Heart left ventricle (tissue), 16 donors: ENCODE measurements at places on chromosomes 2 and 18. TPM values are rescaled to one million over a fixed set of nuclear protein-coding genes. Genes with fewer than 3 reads are reported as not detected.

The EIF2B4 gene
- total RNA-seq, result 28.5 TPM

The MROH2A gene
- total RNA-seq, result not detected

The DSC1 gene
- 6.8 TPM for total RNA-seq

The NEU2 gene
- not detected for total RNA-seq

The SERPINB13 gene
- not detected for total RNA-seq

The CRYGA gene
- not detected for total RNA-seq

The REG3A gene
- not detected for total RNA-seq

The CNPPD1 gene
- 54.1 TPM for total RNA-seq

The POTEJ gene
- not detected for total RNA-seq

The RNU2-63P gene
- total RNA-seq, result not detected

The SERPINB3 gene
- total RNA-seq, result not detected

GRCh38 chr2:163703386-163703785 is 32.4 kb downstream of the FIGN start:
- no peak for DNase-seq
- H3K4me3 ChIP-seq, result no peak overlapping the region
- H3K4me1 ChIP-seq, result peaks cover 3% of the 10 kb centered on the region
- no peaks in the 10 kb centered on the region for H3K27me3 ChIP-seq
- no peak overlapping the region for H3K27ac ChIP-seq
- H3K36me3 ChIP-seq, result no peaks in the 10 kb centered on the region

- H3K4me1 ChIP-seq, result no peaks in the 10 kb centered on the region
- no peak for DNase-seq
- H3K27me3 ChIP-seq, result no peaks in the 10 kb centered on the region
- no peak overlapping the region for H3K27ac ChIP-seq
- H3K36me3 ChIP-seq, result no peaks in the 10 kb centered on the region
- H3K4me3 ChIP-seq, result no peak overlapping the region
These were observed 361.3 kb downstream of the SS18 start for GRCh38 chr18:25729072-25729471.

- DNase-seq, result no peak
- peaks cover 11% of the 10 kb centered on the region for H3K36me3 ChIP-seq
- H3K4me1 ChIP-seq, result peaks cover 17% of the 10 kb centered on the region
- no peaks in the 10 kb centered on the region for H3K27me3 ChIP-seq
These were observed 38.2 kb downstream of the KCMF1 start for GRCh38 chr2:85009019-85009618.

DNA sequence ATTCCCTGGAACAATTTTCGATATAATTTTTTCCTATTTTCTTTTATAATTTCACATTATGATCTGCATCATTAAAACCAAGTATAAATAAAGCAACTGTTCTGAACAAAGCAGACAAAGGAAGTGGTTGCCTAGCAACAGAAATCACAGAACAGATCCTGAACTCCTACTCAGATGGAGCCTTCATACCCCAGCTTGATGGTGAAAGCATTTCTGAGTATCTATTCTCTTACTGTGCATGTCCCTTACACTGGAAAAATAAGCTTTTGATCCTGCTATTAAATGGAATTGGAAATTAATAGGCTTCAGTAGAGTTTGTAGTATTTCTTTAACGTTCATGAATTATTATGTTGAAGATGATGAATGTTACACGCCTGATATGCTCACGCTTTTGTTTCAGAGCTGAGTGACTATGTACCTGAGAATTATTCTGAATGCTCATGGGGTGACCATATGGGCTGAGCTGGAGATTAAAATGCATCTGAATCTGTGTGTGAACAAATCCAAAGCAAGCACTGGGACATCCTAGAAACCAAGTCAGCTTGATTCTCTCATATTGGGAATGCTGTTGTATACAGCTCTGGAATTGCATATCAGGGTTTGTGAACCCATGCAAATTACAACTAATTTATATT is 254.0 kb downstream of the KCNJ3 start:
- no peaks in the 10 kb centered on the region for H3K36me3 ChIP-seq
- H3K27ac ChIP-seq, result no peak overlapping the region
- no peak overlapping the region for H3K4me3 ChIP-seq
- H3K4me1 ChIP-seq, result no peaks in the 10 kb centered on the region
- no peaks in the 10 kb centered on the region for H3K27me3 ChIP-seq

DNA sequence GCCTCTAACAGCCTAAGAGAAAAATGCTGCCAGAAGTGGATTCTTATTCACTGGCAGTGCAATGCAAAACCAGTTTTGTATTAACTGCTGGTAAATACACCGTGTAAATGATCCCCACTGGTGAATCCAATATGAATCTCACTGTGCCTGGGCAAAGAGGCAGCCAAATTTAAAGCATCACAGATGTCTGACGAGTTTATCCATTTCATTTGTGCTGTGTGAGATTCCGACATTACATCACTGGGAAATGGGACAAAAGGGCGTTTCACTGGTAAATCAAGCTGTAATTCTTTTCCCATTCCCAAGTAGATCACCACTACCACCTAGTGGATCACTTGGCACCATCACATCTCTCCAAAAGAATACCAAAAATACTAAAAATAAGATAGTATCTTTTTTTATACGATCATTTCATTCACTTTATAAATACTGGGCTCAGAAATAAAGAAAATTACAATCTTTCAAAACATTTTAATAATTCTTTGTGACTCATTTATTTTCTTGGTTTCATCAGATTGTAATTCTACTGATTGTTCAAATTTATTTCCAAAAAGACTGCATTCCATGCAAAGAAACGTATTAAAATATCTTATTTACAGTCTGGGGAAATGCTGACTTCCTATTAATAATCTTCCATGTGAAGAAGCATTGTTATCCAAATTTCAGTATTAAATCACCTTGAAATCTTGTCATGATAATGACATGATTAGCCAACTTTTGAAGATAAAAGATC is 125.6 kb downstream of the GRB14 start:
- no peaks in the 10 kb centered on the region for H3K4me1 ChIP-seq
- H3K27me3 ChIP-seq, result no peaks in the 10 kb centered on the region
- no peaks in the 10 kb centered on the region for H3K36me3 ChIP-seq
- H3K4me3 ChIP-seq, result no peak overlapping the region

DNA sequence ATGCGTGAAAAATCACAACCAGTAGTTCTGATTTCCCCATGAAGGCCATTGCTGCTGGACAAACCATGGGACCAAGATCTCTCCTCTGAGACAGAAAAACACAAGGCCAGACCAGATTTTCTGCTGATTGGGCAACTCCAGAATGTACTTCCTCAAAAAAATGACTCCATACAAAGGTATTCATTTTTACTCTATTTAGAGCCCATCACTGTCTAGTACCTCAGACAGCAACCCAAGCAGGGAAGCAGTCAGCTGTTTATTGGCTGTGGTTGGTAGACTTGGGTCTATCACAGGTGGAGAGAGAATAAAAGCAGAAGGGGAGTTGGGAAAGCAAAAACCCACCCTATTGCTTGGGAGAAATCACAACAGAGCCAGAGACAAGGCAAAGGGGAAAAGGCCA is 219.9 kb downstream of the PIK3C3 start:
- no peaks in the 10 kb centered on the region for H3K4me1 ChIP-seq
- H3K4me3 ChIP-seq, result no peak overlapping the region
- no peak for DNase-seq
- no peak overlapping the region for H3K27ac ChIP-seq
- no peaks in the 10 kb centered on the region for H3K36me3 ChIP-seq
- no peaks in the 10 kb centered on the region for H3K27me3 ChIP-seq

DNA sequence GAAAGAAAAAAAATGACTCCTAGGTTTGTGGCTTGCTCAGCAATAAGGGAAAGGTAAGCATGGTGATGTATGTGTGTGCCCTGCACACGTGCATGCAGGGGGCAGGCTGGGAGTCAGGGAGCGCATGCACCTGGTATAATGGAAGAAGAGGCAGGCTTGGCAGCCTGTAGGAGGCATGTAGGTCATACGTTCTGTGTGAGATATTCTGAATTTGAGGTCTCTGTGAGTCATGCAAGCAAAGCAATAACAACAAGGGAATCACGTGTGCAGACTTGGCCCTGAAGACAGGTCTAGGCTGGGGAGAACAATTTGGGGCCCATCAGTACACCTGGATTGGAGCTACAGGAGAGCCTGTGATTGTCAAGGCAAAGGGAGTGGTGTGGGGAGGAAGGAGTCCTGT is 94.5 kb upstream of the TTC39C start:
- DNase-seq, result no peak
- H3K27ac ChIP-seq, result no peak overlapping the region
- no peaks in the 10 kb centered on the region for H3K36me3 ChIP-seq

- DNase-seq, result no peak
- H3K4me1 ChIP-seq, result no peaks in the 10 kb centered on the region
- no peak overlapping the region for H3K27ac ChIP-seq
- no peaks in the 10 kb centered on the region for H3K27me3 ChIP-seq
These were observed 254.3 kb downstream of the BCL11A start for GRCh38 chr2:60299179-60299578.

- no peaks in the 10 kb centered on the region for H3K36me3 ChIP-seq
- no peak for DNase-seq
- no peaks in the 10 kb centered on the region for H3K27me3 ChIP-seq
- H3K4me3 ChIP-seq, result peak overlapping the region; percentile 3
These were observed 265.0 kb upstream of the TRIB2 start for GRCh38 chr2:12451726-12452125.

- no peak for DNase-seq
- H3K4me1 ChIP-seq, result no peaks in the 10 kb centered on the region
- no peaks in the 10 kb centered on the region for H3K36me3 ChIP-seq
- H3K27ac ChIP-seq, result no peak overlapping the region
These were observed 45.2 kb upstream of the MEIS1 start for GRCh38 chr2:66389651-66390131.

DNA sequence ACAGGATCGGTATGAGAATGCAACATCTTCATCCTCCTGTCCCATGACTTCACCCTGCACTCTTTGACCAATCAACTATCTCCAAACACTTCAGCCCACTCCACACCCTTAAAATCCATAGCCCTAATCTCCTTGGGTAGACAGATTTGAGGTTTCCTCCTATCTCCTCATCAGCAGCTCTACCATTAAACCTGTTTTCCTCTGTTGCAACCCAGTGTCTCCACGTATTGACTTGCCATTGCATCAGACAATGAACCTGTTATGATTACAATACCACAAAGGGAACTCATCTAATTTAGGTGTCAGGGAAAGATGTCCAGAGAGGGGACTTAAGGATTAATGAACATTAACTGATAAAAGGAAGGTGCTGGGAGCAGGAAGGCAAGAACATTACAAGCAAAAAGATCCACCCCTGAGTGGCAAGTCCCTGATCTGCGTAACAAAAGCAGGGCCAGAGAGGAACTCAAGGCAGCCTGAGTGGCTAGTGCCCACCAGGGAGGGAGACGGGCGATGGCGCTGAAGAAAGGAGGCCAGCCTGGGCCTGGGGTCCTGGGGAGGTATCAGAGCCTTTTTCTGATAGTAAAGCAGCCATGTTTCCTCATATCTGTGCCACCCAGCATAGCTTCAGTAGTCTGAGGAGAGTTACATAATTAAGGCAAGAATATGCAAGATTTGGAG is 44.6 kb downstream of the AKAIN1 start:
- H3K27me3 ChIP-seq, result no peaks in the 10 kb centered on the region
- H3K36me3 ChIP-seq, result no peaks in the 10 kb centered on the region
- H3K4me3 ChIP-seq, result no peak overlapping the region
- H3K27ac ChIP-seq, result no peak overlapping the region
- peaks cover 12% of the 10 kb centered on the region for H3K4me1 ChIP-seq
- no peak for DNase-seq

GRCh38 chr18:71324356-71324755 is 1035.5 kb downstream of the SOCS6 start:
- no peaks in the 10 kb centered on the region for H3K27me3 ChIP-seq
- H3K36me3 ChIP-seq, result no peaks in the 10 kb centered on the region
- H3K4me1 ChIP-seq, result no peaks in the 10 kb centered on the region

DNA sequence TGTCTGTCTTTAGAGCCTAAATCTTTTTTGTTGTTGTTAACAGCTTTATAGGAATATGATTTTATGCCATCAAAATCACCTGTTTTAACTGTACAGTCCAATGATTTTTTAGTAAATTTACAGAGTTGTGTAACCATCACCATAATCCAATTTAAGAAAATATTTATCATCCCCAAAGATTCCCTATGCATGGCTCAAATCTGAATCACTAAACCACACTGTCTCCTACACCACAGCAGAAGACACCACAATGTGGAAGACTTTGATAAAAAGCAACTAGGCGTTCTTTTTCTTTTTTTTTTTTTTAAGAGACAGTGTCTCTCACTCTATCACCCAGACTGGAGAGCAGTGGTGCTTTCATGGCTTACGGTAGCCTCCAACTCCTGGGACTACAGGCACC is 99.6 kb downstream of the TXNL1 start:
- H3K36me3 ChIP-seq, result no peaks in the 10 kb centered on the region
- no peak overlapping the region for H3K27ac ChIP-seq
- no peak overlapping the region for H3K4me3 ChIP-seq
- H3K27me3 ChIP-seq, result no peaks in the 10 kb centered on the region
- H3K4me1 ChIP-seq, result no peaks in the 10 kb centered on the region

DNA sequence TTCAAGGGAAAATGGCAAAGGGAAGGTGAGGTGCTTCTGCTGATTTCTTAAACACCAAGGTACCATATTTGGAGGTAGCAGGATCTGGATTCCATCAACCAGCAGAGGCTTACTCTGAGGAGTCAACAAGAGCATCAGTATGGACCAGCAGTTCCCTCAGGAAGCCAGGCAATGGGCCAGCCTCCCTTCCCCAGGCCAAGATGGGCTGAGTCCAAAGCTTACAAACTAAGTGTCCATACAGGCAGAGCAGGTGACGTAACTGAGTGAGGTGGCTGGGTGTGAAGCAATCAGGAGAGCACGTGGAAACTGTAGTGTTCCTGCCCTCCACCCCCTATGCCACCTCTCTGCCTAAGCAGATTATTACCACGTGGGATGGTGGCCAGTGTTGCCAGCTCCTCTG is 134.2 kb upstream of the HNRNPA3 start:
- no peak overlapping the region for H3K4me3 ChIP-seq
- DNase-seq, result no peak
- no peak overlapping the region for H3K27ac ChIP-seq
- H3K36me3 ChIP-seq, result no peaks in the 10 kb centered on the region
- H3K27me3 ChIP-seq, result no peaks in the 10 kb centered on the region

DNA sequence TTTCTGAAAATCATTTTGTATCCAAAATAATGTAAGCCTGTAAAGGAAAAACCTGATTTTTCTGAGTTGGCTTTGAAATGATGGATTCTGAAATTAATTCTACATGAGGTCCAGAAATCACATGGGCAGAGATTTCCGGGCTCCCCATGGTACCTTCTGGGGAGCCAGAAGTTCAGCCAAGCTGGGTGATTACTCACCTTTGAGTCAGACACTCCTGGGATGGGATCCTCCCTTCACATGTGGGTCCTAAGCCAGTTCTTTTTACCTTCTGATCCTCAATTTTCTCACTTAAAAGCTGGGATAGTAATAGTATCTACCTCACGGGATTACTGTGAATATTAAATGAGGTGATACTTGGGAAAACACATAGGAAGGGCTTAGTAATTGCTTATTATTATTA is 179.8 kb upstream of the EPAS1 start:
- no peak overlapping the region for H3K4me3 ChIP-seq
- H3K36me3 ChIP-seq, result no peaks in the 10 kb centered on the region
- peak overlapping the region; percentile 71 for H3K27ac ChIP-seq
- H3K27me3 ChIP-seq, result no peaks in the 10 kb centered on the region
- H3K4me1 ChIP-seq, result peaks cover 65% of the 10 kb centered on the region

DNA sequence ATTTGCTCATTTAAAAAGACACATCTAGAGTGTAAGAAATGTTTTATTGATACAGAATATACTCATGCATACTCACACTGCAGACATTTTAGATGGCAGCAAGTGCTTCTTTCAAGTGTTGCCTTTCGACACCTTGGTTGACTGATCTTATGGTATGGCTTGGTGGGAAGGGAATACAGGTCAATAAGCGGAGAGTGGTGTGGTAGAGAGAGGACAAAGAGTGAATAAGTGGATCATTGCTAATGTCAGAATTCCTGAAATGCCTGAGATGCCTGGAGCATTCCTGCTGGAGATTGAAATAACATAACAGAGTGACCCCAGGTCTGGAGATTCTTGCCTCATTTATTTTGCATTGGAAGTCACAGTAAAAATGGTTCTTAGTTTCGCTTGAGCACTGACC is 76.7 kb downstream of the RND3 start:
- H3K4me1 ChIP-seq, result no peaks in the 10 kb centered on the region
- no peak for DNase-seq
- no peak overlapping the region for H3K27ac ChIP-seq
- no peaks in the 10 kb centered on the region for H3K36me3 ChIP-seq
- H3K27me3 ChIP-seq, result no peaks in the 10 kb centered on the region
